ENCODE measurements at places on chromosomes 16 and 17.
A peak's percentile ranks its signal among the peaks of the same experiment; 100 is the strongest.

DNA sequence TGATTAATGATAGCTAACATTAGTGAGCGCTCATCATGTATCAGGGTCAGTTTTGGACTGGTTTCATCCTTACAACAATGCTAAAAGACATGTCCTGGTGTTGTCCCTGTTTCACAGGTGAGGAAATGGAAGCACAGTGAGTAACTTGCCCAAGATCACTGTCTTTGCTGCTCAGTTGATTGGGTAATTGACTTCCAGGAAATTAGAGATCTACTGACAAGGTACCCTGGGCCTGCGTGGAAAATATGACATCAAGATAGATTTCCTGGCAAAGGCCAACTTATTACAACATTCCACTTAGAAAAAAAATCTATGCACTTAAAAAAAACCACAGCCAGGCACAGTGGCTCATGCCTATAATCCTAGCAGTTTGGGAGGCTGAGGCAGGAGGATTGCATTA lies 96.3 kb downstream of the CYLD start:
- no peak for DNase-seq

- no peak for DNase-seq
Measured at GRCh38 chr16:47304563-47304962, 156.3 kb downstream of the ITFG1 start.

- no peak for DNase-seq
Measured at GRCh38 chr17:74192950-74193781, 10.3 kb upstream of the RPL38 start.

- no peak for DNase-seq
Measured at GRCh38 chr17:2420176-2420575, 19.3 kb upstream of the MNT start.

- DNase-seq, result no peak
Measured at GRCh38 chr17:8985054-8985701, 19.7 kb upstream of the PIK3R5 start.

- no peak for DNase-seq
Measured at GRCh38 chr17:2087597-2088211, 32.8 kb downstream of the HIC1 start.

- DNase-seq, result no peak
Measured at GRCh38 chr16:912684-913613, 57.8 kb downstream of the LMF1 start.

DNA sequence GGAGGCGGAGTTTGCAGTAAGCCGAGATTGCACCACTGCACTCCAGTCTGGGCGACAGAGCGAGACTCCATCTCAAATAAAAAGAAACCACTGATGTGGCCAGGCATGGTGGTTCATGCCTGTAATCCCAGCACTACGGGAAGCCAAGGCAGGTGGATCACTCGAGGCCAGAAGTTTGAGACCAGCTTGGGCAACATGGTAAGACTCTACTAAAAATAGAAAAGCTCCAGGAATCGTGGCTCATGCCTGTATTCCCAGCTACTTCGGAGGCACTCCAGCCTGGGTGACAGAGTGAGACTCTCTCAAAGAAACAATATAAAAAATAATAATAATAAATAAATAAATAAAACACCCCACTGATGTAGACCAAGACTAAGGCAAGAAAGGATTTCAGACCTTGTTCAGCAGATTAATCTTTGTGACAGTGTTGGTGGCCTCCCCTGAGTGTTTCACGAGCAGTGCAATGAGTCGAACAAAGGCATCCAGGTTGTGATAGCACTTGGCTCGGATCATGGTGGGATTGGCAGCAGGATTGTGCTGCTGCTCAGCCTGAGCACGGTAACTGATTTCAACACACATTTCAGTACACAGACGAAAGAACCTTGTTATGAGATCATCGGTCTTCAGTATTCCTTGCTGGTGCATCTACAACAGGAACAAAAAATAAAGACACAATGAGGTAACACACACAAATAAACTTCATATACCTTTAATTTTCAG lies 18.6 kb downstream of the SETD6 start:
- DNase-seq, result no peak

GRCh38 chr17:20284022-20284421 lies 183.3 kb downstream of the LGALS9B start:
- DNase-seq, result no peak

GRCh38 chr17:21251337-21252010 lies 1.7 kb downstream of the NATD1 start:
- DNase-seq, result no peak

DNA sequence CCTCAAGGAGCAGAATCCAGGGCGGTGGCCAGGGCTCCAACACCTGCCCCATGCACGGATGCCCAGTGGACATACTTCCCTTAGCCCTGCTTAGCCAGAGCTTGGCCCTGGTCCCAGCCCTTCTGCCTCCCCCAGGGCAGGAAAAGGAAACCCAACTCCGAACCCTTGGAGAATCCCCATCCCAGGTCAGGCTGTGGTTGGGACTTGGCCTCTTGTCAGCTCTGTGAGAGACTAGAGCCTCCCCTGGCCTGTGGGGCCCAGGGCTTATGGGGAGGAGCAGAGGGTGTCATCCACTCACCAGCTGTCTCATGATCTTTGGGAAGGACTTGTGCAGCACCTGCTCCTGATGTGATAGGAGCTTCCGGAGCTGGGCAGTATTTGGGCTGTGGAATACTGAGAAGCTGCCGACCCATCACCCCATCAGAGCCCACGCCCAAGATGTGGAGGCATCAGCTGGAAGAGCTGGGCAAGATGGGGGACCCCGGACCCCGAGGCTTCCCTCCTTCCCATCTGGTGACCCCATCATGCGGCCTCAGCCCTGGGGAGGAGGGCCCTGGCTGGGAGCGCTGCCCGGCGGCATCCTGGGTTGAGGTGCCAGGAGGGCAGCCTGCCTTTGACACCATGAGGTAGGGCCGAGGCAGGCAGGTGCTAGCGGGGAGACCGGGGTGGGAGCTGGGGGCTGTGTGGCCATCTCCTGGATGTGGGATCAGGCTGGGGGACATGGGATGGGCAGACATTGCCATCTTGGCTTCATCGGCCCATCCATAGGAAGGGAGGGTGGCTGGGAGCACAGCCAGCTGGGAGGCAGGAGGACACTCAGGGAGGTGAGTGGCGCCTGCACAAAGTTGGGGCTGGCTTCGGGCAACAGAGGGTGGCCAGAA lies 45.1 kb downstream of the TNFRSF13B start:
- DNase-seq, result no peak

DNA sequence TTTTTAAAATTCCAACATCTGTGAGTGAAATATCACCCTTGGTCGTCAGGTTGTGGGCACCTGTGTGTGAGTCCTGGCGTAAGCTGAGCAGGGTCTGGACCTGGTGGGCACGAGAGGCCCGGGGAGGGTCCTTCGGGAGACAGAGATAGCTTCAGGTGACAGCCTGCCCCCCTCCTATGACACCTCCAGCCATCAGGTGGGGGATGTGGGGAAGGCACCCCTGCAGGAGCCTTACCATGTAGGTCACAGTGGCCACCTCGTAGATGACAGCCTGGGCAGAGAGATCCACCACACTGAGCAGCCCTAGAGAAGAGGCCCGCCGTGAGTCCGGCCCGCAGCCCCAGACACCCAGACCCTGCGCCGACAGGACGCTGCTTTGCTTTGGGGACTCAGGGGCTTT lies 11.2 kb downstream of the SLC47A2 start:
- DNase-seq, result no peak

GRCh38 chr16:4805231-4805630 lies 2.8 kb upstream of the ROGDI start:
- no peak for DNase-seq

GRCh38 chr17:71438631-71439146 lies 682.1 kb upstream of the SOX9 start:
- peak; percentile 49 for DNase-seq

DNA sequence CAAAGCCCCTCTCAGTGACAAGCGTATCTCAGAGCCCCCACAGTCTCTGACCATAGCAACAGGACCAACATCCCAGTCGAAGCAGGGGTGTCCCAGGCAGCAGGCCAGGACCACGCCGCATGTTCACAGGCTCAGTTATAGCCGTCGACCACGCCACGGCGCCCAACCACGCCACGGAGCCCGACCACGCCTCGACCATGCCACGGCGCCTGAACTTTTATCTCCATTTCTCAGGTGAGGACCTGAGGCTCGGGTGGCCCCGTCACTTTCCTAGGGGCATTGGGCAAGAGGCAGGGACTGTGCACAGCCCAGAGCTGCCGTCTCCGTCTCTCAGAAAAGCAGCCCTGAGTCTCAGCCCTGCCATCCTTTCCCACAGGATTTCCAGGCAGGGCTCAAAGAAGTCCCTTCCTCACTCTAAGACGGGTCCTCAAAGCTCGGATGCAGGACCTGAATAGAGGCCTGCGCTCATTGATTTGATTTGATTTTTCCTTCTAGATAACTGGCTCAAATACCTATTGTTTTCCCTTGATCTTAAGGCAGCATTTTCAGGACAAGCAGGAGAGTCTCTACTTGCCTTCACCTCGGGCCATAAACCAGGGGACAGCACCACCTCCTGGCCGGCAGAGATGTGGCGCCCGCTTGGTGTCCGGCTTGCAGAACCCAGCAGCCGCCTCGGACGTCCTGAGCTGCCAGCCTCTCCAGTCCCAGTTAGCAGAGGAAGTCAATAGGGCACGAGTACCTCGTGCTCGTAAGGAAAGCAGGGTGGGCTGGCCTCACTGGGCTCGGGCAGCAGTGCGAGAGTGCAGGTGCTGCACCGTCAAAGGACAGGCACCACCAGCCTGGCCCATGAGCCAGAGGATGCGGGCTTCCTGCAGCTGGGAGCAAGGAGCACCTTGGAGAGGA lies 38.8 kb downstream of the C16orf95 start:
- DNase-seq, result no peak

- no peak for DNase-seq
Measured at GRCh38 chr17:51479303-51479702, 219.0 kb downstream of the UTP18 start.

- no peak for DNase-seq
Measured at GRCh38 chr16:89293276-89294143, 76.0 kb downstream of the ZNF778 start.

GRCh38 chr17:37220607-37220953 lies 155.2 kb upstream of the C17orf78 start:
- no peak for DNase-seq

DNA sequence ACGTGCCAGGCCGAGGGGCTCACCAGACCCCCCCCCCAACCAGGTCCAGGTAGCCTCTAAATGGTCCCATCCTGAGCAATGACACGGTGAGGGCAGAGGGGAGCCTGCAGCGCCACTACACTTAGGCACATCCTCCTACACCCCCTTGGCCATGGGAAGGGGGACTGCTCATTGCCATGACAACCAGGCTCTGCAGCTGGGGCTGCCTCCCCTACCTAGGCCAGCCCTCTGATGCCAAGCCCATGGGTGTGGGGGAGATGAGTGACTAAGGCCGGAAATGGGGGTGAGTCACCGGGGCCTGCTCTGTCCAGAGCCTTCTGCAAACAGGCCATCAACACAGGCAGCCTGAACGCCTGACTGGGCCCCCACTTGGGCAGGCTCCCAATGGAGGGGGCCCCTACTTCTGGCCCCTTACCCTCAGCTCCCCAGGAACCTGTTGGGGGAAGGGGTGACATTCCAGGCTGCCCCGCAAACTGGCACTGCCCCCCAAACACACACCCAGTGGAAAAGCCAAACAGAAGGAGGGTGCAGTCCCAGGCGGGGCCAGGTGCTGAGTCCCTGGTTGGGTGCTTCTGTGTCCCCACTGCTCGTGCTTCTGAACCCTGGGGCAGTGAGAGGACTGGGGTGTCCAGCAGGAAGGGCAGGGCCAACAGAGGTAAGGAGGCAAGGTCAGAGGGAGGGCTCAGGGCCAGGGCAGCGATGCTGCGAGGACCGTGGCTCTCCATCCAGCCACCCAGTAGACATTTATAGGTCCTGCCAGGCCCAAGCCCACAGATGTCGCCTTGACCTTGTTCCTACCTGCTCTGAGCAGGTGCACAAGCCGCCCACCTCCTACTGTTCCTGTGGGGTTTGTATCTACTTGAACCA lies 8.2 kb downstream of the PLCD3 start:
- no peak for DNase-seq

- no peak for DNase-seq
Measured at GRCh38 chr16:58651965-58652348, 22.3 kb upstream of the CNOT1 start.

GRCh38 chr16:15759070-15759469 lies 97.8 kb downstream of the MYH11 start:
- no peak for DNase-seq

DNA sequence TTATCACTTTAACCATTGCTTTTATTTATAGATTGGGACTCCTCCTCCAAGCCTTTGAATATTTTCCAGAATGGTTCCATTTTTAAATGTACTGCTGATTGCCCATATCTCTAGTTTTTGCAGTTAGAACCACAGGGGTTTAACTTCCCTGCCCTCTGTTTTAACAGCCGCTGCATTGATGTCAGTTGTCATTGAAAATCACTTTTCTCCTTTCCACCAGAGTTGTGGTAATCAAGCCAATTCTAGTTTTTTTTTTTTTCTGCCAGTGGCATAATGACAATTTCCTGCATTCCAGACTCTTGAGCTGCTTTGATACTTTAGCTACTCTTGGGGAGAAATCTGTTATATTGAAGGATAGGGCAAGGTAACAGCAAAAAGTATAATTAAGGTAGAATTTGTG lies 91.5 kb downstream of the HS3ST4 start:
- DNase-seq, result no peak

- DNase-seq, result no peak
Measured at GRCh38 chr16:1060416-1061340, 11.9 kb upstream of the SSTR5 start.

Data from NCI-H187 (cell line).